ENCODE measurements at places on chromosomes 1 and 21. TPM values are rescaled to one million over a fixed set of nuclear protein-coding genes. Genes with fewer than 3 reads are reported as not detected.

The LAMC1 gene
- 133 TPM for total RNA-seq

The BCL2L15 gene
- total RNA-seq, result not detected

The CCDC17 gene
- total RNA-seq, result 0.20 TPM

DNA sequence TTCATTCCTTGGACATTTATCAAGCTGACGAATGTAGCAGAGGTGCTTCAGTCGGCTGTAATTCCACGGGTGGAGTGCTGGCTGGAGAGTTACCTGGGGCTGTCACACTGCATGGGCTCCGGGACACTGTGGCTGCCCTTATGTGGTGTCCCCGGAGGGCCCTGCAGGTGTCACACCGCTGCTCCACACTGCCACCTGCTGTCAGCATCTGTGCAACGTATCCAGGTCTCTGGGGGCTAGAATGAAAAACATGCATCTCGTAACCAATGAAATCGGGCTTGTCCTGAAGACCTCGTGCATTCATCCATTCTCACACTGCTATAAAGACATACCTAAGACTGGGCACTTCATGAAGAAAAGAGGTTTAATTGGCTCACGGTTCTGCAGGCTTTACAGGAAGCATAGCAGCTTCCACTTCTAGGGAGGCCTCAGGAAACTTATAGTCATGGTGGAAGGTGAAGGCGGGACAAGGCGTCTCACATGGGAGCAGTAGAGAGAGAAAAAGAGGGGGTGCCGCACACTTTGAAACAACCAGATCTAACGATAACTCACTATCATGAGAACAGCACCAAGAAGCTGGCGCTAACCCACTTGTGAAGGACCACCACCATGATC lies 46.7 kb upstream of the PCBP3 start:
- peak; percentile 36 for DNase-seq

DNA sequence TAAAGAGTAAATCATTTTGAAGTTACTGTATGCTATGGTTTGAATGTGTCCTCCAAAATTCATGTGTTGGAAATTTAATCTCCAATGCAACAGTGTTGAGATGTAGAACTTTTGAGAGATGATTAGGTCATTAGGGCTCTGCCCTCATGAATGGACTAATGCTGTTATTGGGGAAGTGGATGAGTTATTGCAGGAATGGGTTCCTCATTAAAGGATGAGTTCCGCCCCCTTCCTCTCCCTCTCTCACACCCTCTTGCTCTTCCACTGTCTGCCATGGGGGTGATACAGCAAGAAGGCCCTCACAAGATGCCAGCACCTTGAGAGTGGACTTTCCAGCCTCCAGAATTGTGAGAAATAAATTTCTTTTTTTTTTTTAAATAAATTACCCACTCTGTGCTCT lies 97.6 kb downstream of the ATP1A1 start:
- DNase-seq, result no peak

- DNase-seq, result peak; percentile 46
Measured at GRCh38 chr1:201537891-201538611, 876 bp upstream of the NAV1 start.

- no peak for DNase-seq
Measured at GRCh38 chr1:165352442-165353293, 3.8 kb downstream of the LMX1A start.

GRCh38 chr21:31132574-31133242 lies 94.4 kb upstream of the KRTAP19-8 start:
- peak; percentile 73 for DNase-seq

DNA sequence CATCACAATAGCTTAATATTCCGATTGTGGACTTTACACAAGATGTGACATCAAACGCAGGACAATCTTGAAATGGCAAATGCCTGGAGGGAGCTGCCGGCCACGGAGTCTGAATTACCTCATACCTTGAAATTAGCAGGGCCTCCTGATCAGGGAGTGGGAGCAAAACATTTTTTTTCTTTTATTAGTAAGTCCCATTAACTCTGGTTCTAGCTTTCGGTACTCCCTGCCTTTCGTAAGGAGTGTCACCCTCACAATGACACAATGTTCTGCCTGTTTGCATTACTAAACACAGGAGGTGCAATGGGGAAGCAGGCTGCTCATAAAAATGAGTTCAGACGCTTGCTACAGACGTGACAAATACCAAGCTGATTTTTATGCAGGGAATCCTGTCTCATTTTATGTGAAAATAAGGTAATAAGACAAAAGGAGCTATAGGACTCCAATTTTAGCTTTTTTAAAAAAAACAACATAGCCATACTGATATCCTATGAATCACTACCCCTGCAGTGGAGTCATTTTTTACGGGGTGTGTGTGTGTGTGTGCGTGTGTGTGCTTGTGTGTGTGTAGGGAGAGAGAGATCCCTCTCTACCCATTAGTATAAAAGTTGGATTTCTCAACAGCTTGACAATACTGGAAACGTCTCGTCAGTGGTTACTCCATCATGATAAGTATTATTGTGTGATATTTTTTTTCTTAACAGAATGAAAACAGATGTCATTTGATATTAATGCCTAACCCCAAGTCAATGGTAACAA lies 205.1 kb upstream of the RUNX1 start:
- peak; percentile 75 for DNase-seq
